ENCODE measurements at places on chromosomes 7 and 10.

- DNase-seq = no peak
These were observed 983.3 kb upstream of the C7orf33 start for GRCh38 chr7:147607157-147607800.

DNA sequence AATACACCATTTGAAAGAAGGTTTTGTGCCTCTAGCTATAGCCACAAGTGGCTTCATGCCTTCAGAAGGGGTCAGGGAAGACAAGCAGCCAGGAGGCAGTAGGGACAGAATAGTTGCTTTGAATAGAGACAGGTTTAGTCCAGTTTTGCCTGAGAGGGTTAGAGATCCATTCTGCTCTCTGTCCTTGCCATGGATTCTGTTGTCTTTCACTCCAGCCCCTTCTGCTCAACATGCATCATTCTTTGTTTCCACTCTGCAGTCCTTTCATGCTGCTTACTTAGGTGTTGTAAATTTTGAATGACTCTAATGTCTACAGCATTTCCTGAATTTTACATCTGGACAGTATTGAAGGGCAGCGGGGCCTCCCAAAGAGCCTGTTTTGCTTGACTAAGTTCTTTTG lies 60.3 kb downstream of the CNTNAP2 start:
- no peak for DNase-seq

DNA sequence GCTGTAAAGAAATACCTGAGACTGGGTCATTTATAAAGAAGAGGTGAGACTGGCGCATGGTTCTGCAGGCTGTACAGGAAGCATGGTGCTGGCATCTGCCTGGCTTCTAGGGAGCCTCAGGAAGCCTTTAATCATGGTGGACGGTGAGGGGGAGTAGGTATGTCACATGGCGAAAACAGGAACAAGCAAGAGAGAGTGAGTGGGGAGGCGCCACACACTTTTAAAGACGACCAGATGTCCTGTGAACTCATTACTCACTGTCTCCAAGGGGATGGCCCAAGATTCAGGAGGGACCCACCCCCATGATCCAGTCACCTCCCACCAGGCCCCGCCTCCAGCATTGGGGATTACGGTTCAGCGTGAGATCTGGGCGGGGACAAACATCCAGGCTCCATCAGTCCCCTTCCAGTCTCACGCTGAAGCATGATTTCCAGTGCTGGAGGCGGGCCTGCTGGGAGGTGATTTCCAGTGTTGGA lies 3.2 kb downstream of the ZNF316 start:
- no peak for DNase-seq

DNA sequence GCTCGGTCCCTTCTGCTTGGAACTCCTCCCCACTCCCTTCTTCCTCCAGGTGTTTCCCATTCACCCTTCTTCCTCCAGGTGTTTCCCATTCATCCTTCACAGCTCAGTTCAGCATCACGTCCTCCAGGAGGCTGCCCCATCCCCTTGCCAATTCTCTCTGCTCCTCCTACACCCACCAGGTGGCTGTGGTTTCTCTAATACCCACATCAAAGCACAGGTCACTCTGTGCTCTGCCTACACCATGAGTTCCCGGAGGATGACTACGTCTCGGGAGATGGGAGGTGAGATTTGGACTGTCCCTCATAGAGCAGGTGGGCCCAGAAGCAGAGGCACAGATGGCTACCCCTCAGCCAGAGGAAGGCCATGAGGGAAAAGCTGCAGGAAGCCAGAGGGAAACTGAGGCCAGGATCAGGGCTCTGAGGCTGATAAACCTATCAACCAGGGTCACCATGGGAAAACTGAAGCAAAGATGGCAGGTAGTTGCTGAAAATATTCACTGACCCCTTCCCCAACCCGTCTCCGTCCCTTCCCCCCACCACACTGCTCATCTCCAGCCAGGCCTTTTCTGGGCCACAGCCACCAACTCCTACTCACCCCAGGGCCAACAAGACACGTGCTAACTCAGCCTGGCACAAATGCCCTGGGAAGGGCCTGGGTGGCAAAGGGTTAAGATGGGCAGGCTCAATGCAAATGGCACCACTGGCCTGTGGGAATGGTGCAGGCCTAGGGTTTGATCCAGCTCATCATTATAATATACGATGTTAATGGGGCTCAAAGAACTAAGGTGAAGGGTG lies 56.6 kb upstream of the CPXM2 start:
- no peak for DNase-seq

DNA sequence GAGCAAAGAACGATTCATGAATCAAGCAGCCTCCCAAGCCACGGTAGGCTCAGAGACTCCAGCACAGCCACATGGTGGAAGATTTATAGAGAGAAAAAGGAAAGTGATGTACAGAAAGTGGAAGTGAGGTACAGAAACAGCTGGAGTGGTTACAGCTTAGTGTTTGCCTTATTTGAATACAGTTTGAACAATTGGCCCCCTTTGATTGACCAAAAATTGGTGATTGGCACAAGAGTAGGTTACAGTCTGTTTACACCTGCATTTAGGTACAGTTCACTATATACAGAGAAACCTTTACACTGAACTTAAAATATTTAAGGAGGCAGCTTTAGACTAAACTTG lies 136.4 kb upstream of the ASAH2 start:
- no peak for DNase-seq

DNA sequence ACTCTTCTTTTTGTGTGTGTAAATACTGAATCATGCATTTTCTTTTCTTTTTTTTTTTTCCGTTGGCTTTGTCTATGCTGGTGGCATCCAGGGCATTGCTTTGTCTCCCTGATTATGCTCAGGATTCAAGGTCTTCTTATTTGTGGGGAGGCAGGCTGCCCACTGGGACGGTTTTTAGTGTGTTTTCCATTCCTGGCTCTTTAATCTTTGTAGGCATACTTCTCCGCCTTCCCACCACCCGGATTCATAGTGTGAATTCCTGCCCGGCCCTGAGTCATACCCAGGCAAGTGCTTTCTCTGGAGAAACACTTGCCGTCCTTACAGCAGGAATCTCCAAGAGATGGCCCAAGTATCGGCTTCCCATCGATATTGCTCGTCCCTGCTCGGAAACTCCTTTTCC lies 5.2 kb downstream of the ZNF655 start:
- DNase-seq = no peak

DNA sequence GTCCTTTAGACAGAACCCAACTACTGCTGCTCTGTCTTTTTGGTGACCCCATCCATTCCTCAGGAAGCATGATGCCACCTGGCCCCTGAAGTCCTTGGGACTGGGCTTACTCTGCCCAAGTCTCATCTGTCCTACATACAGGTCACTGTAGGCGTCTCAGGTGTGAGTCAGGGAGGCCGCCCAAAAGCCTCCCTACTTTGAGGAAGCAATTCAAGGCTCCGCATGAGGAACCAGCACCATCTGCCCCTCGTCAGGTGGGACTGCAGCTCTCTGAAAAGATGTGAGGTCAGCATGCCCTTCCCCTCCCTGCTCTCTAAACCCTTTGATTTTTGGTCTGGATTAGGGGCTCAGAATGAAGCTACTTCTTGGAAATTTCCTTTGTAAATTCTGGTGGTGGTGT lies 354.8 kb downstream of the CXCL12 start:
- no peak for DNase-seq

- no peak for DNase-seq
These were observed 131.8 kb downstream of the FGFR2 start for GRCh38 chr10:121466424-121466823.

GRCh38 chr10:124573726-124574455 lies 112.3 kb downstream of the LHPP start:
- no peak for DNase-seq

DNA sequence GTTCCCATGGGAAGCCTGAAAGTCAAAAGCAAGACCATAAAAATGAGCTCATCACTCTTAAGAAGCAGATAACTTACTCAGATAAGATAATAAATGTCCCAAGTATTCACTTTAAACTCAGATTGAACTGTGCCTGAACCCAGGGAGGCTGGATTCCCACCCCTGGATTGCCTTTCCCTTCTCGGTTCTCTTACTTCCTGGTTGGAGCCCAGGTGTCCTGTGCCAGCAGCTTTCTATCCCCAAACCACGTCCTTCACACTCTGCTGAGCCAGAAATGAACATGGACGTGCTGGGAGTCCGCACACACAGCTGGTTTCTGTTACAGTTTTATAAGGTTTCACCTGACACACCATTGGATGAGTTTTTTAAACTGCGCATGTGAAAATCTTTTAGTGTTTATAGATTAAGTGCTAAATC lies 636.2 kb upstream of the IGFBP3 start:
- DNase-seq = no peak

GRCh38 chr7:131443496-131443895 lies 112.9 kb downstream of the PODXL start:
- DNase-seq = no peak

GRCh38 chr7:106003525-106004064 lies 40.5 kb downstream of the CDHR3 start:
- DNase-seq = no peak

GRCh38 chr10:21487416-21488180 lies 37.9 kb downstream of the SKIDA1 start:
- DNase-seq = no peak

- no peak for DNase-seq
These were observed 6.2 kb downstream of the ADIRF start for GRCh38 chr10:86974484-86974883.

DNA sequence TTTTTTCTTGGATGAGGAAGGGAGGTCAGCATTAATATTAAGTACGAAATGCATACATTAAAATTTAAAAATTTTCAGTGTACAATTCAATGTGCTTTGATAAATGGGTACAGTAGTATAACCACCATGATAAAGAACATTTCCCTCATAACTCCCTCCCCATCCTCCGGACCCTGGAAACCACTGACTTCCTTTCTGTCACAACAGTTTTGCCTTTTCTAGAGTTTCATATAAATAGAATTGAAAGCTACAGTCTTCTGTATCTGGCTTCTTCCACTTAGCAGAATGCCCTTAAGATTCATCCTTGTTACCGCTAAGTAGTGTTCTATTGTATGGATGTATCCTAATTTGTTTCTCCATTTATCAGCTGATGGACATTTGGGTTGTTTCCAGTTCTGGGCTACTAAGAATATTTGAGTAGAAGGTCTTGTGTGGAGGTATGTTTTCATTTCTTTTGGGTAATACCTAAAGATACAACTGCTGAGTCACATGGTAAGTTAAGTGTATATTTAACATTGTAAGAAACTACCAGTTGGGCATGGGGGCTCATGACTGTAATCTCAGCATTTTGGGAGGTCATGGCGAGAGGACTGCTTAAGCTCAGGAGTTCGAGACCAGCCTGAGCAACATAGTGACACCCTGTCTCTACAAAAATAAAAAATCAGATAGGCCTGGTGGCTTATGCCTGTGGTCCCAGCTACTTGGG lies 30.8 kb downstream of the ABI1 start:
- no peak for DNase-seq

- no peak for DNase-seq
These were observed 179.7 kb upstream of the CDCA7L start for GRCh38 chr7:22125436-22125835.

GRCh38 chr10:61100887-61101286 lies 156.9 kb upstream of the RHOBTB1 start:
- peak; percentile 11 for DNase-seq

DNA sequence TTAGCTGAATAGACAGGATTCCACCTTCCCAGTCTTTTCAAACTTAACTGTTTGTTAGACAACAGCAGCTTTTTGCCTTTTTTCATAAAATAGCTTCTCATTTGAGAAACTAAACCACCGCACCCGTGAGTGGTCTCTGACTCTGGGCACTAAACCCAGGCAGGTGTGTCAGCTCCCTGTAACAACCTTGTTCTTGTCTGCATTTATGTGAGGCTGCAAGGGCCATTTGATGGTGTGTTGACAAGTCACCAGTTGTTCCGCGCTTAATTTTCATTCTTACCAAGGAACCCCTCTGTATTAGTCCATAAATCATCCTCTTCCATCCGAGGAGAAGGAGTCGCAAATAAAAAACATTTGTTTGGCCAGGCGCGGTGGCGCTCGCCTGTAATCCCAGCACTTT lies 1.5 kb downstream of the STOX1 start:
- DNase-seq = no peak

DNA sequence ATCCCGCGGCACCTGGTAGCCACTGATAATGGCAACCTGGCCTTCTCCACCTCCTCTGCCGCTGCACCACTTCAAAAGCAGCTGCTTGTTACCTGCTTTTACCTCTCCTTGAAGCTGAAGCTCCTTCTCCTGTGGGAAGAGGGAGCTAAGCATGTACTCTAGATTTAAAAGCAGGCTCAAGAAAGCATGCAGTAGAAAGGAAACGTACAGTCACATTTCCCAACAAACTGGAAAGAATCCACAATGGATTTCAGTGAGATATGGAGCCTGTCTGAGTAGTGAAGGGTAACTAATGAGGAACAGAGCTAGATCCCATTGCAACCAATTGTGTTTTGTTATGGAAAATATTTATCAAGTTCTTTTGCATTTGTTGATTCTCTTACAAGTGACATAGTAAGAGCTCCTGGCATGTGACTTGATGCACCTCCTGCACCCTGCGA lies 457.4 kb upstream of the GALNT17 start:
- DNase-seq = no peak

DNA sequence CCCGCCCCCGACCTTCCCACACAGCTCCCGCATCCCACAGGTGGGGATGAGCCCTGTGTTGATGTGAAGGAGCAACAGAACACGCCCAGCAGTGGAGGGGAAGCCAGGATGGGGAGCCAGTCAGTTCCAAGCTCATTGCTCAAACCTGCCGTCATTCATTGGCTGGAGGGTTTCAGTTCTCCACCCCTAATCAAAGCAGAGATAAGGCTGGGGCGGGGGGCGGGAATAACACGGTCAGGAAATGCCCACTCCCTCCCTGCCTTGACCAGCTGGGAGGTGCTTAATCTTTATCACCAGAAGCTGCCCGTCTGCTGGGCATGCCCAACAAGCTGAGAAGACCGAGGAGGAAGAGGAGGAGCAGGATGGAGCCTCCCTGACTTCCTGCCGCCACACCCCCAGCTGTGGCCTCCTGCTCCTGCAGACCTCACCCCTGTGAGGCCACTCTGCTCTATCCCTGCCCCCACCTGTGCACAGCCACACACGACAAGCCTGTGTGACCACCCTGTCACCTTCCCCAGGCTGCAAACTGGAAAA lies 265.1 kb downstream of the ZEB1 start:
- DNase-seq = no peak

GRCh38 chr7:101784292-101785127 lies 32.9 kb upstream of the CUX1 start:
- DNase-seq = no peak

GRCh38 chr7:41777894-41778596 lies 75.2 kb upstream of the INHBA start:
- no peak for DNase-seq

- no peak for DNase-seq
These were observed 67.9 kb upstream of the ANTXRL start for GRCh38 chr10:46218921-46219320.

DNA sequence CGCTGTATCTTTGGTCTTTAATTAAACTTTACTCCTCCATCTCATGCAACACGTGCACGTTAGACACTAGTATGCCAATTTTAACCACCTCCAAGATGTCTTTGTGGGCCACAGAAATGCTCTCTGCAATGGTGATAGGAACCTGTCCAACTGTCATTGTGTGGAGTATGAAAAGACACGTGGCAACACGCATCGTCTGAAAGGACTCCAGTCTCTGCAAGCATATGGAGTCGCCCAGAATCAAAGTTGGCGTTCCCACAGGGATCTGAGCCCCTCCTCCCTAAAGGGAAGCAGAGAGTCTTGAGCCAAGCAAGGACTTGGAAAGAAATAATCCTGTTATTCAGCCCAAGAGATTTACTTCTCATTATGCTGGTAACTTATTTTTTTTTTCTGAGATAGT lies 301.1 kb downstream of the CALN1 start:
- no peak for DNase-seq
